ENCODE measurements at places on chromosomes 11 and 22. TPM values are rescaled to one million over a fixed set of nuclear protein-coding genes. Genes with fewer than 3 reads are reported as not detected.

The CD3G gene
- polyA plus RNA-seq = 0.79 TPM

The OR2AG1 gene
- not detected for polyA plus RNA-seq

The PHOX2A gene
- 0.08 TPM for polyA plus RNA-seq

The MS4A4E gene
- 0.22 TPM for polyA plus RNA-seq

The APOBEC3B gene
- polyA plus RNA-seq = 0.59 TPM

The TMPRSS5 gene
- 1.7 TPM for polyA plus RNA-seq

The OR52I1 gene
- not detected for polyA plus RNA-seq

The OR51B4 gene
- not detected for polyA plus RNA-seq

The MUC2 gene
- polyA plus RNA-seq = 0.01 TPM

The CDC42EP1 gene
- 52.7 TPM for polyA plus RNA-seq

The KRTAP5-1 gene
- not detected for polyA plus RNA-seq

The MRPL21 gene
- 51.8 TPM for polyA plus RNA-seq

The OR5L2 gene
- polyA plus RNA-seq = not detected

The TYR gene
- not detected for polyA plus RNA-seq

The WNT7B gene
- polyA plus RNA-seq = 0.25 TPM

The OR51E2 gene
- polyA plus RNA-seq = 0.56 TPM

The RHOD gene
- polyA plus RNA-seq = 16.0 TPM

The ACTN3 gene
- 0.15 TPM for polyA plus RNA-seq

The CCDC116 gene
- 0.15 TPM for polyA plus RNA-seq

The CCDC87 gene
- 0.04 TPM for polyA plus RNA-seq

All from adipose tissue (tissue), 3 donors.